ENCODE measurements at places on chromosomes 7 and 10.

DNA sequence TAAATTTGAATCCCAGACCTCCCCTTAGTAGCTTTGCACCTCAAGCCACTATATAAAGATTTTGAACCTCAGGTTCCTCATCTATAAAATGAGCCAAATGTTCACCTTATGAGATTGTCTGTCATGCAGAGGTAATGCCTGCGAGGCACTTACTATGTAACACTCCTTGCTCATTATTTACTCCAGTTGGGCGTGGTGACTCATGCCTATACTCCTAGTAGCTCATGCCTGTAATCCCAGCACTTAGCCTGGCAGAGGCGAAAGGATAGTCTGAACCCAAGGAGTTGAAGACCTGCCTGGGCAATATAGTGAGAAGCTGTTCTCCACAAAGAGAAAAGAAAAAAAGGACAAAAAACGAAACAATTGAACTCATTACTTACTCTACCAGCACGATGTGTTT is 82.2 kb downstream of the MDFIC start:
- no peak for DNase-seq

DNA sequence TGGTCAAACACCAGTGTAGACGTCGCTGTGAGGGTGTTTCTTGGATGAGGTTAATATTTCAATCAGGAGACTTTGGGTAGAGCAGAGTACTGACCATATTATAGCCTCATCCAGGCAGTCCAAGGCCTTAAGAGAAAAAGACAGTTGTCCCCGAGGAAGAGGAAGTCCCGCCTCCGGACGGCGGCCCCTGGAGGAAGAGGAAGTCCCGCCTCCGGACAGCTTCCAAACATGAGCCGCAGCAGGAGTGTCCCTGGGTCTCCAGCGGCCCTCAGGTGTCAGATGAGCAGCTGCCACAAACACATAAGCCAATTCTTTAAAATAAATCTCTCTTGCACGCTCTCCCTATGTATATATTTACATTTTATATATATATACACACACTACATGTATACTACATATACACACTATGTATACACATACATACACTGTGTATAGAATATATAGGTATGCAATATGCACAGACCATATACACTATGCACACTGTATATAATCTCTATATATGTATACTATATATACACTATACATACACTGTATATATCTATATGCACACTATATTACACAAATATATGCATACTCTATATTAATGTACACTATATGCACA is 37.5 kb downstream of the PWWP2B start:
- no peak for DNase-seq

DNA sequence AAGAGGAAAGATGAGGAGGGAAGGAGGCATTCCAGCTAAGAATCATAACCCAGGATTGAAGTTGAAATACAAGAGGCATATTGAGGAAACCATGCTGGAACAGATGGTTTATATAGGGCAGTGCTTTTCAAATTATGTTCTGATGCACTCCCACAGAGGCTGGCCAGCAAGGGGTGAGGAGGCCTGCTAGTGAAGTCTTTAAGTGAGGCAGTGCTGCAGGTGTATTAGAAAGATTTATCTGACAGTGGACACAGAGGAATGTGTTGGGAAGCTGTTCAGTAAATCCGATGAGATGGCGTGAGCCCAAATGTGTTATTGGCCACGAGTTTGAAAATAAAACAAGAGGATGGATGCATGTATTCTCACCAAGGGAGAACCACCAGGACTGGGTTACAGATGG is 28.6 kb downstream of the REEP3 start:
- no peak for DNase-seq

GRCh38 chr10:11705722-11706121 is 36.5 kb upstream of the ECHDC3 start:
- no peak for DNase-seq

GRCh38 chr7:150826061-150826849 is 25.7 kb downstream of the TMEM176A start:
- no peak for DNase-seq

GRCh38 chr7:130486114-130486953 is 5.6 kb upstream of the MEST start:
- DNase-seq = no peak

- no peak for DNase-seq
These were observed 896.0 kb downstream of the LRMDA start for GRCh38 chr10:76327441-76327840.

GRCh38 chr7:51995596-51996179 is 679.1 kb upstream of the COBL start:
- no peak for DNase-seq

- no peak for DNase-seq
These were observed 167.7 kb downstream of the NSUN6 start for GRCh38 chr10:18483516-18484186.

GRCh38 chr7:50268223-50268622 is 36.3 kb upstream of the IKZF1 start:
- no peak for DNase-seq

GRCh38 chr7:135975166-135975565 is 2.0 kb downstream of the MTPN start:
- DNase-seq = no peak

- DNase-seq = no peak
These were observed 33.4 kb upstream of the PFKP start for GRCh38 chr10:3033925-3034324.

DNA sequence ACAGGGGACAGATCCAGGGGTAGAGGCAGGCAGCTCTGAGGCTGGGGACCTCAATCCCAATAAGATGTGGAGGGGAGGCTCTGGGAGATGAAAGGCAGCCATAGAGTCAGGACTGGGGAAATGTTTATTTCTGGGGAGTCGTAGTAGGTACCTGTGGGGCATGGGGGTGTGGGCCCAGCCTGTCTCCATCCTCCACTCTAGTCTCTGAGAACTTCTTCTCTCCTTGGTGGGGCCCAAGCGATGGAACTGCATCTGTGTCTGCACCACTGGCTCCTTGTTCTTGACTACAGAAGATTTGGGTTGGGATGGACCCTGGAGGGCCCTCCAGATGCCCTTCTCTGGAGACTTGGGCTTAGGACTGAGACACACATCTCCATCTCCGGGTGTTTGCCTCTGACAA is 953.9 kb upstream of the ZNF722 start:
- DNase-seq = no peak

DNA sequence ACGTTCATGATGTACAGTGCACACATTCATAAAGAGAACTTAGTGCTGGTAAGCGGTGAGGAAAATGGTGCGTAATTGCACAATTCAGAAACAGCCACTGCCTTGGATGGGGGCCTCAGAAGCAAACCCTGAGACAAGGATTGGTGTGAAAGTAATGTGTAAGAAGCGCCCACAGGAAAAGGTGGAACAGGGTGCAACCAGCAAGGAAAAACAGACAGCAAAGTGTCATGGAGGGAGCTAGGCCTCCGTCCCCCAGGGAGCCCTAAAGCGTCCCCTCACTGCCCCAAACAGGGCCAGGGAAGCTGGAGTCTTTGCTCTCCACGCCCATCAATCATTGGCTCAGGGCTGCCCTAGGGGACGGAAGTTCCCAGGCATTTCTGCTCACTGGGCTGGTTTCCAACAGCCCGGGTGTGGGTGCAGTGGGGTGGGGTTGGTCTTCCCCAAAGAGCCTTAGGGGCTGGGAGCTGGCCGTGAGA is 9.6 kb upstream of the C10orf105 start:
- no peak for DNase-seq

DNA sequence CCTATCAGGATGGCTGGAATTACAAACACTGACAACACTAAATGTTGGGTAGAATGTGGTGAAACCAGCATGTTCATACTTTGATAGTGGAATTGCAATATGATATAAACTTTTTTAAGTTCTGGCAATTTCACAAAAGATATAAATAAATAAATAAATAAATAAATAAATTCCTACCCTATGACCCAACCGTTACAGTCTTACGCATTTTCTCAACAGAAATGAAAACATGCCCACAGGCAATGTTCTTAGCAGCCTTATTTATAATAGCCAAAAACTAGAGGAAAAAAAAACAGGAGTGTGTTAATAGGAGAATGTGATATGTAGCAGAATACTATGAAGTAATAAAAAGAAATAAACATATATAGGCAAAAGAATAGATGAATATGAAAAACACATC is 318.9 kb downstream of the IPMK start:
- DNase-seq = no peak

DNA sequence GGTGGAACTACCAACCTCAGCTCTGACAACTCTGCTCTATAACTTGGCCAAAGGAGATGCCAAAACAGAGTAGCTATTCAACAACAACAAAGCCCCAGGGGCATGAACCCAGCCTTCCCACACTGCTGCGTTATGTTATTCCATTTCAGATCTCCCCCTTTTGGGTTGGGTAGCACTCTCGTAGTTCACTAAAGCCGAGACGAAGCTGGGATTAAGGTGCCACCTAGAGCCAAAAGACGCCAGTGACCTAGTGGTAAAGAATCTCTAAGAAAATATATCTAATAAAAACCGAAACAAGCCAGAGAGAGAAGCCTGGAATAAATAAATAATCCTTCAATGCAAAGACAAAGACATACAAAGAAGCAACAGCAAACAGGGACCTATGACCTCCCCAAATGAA is 217.3 kb downstream of the HERPUD2 start:
- DNase-seq = no peak

DNA sequence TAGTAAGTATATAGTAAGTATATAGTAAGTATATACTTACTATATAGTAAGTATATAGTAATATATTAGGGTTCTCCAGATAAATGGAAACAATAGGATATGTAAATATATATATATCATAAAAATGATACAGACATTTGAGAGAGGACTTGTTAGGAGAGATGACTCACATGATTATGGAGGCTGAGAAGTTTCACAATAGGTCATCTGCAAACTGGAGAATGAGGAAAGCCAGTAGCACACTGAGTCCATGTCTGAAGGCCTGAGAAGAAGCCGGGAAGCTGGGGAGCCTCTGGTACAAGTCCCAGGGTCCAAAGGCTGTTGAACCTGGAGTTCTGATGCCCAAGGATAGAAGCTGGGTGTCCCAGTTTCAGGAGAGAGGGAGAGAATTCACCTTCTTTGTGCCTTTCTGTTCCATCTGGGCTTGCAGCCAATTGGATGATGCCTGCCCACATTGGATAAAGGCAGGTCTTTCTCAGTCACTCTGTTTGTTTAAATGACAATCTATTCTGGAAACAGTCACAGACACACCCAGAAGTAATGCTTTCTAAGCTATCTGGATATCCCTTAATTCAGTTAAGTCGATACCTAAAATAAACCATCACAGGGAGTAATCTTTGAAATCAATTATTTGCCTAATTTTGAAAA is 205.5 kb upstream of the CDC14C start:
- no peak for DNase-seq

DNA sequence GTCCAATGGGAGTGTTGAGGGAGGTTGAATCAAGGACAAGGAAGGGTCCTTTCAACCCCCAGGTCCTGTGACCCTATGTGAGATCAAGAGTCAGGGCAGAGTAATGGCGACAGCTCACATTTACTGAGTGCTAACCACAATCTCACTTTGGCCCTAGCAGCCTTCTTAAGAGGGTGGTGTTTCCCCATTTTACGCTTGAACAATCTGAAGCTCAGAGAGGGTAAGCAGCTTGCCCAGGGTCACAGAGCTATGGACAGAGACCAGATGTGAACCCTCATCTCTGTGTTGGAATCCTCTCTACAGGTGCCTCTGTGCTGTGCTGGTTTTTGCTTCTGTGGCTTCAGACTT is 102.0 kb downstream of the GRK5 start:
- DNase-seq = no peak

DNA sequence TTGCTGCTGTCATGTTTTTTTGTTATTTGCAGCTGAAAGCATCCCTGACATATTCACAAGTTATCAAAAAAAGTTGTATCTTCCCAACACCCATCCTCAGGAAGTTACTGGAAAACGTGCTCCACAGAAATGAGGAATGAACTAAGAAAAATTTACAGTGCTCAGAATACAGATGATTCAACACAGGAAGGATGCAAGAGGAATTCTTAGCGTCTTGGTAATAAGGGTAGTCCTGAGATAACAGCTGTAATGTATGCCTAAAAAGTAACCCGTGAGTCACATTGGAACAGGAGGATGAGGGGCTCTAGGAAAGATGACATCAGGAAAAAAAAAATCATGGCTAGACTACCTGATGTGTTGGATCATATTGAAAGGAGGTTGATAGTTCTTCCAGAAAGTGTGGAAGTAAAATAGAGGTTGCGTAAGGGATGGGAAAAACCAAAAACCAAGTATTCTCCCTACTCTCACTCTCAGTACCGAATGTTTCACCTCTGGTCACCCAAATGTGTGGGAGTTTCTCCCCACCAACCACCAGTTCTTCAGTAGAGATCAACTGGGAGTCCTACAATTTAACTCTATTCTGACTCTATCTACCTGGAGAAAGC is 3.9 kb downstream of the ADAM12 start:
- DNase-seq = peak; percentile 52

DNA sequence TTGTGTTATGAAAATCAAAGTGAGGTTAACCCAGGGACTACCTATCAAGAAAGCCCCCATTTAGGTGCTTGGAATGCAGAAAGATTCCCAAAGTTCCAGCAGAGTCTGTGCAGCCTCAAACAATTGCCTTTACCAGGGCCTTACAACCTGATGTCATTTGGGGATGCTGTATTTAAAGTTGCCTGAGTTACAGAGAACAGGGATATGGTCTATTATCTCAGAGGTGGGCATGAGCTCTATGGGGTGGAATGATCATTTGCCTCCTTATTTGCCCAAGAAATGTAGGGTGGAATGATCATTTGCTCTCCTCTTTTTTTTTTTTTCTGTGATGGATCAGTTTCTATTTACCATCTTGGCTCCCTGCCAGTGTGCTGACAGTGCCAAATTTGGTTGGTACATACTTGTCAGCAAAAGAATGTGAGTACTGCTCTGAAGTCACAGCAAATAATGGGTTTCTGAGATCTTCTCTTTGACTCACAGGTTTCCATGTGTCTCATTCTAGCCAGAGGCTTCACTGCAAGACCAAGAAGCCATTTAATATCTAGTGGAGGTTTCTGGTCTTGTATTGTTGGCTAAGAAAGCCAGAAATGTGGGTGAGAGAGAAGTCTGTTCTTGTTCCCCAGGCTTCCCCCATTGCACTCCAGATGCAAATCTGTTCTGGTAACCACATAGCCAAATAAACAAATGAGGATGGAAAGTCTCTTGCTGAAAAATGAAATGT is 45.5 kb upstream of the ZNRF2 start:
- peak; percentile 56 for DNase-seq

GRCh38 chr7:50826371-50827172 is 43.9 kb upstream of the GRB10 start:
- peak; percentile 71 for DNase-seq

DNA sequence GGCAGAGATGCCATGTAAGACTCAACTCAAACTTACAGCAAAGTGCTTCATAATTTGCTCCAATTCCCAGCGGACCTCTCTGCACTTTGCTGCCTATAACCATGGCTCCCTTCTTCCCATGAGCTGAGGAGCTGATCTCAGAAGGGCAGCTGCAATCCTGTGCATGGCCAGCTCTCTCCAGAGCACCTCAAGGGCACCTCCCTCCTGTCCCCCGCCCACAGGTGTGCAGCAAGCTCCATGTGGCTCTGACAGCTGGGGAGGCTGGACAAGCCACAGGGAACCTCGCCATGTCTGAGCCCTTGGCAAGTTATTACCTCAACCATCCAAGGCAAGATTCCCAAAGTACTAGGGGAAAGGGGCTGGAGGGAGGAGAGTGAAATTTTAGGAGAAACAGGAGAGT is 61.1 kb upstream of the DDC start:
- no peak for DNase-seq

Measured in AG20443 (cell line).